ENCODE measurements at places on chromosomes 5 and 9.

GRCh38 chr9:33813712-33814641, 3.0 kb upstream of the UBE2R2 start:
- no peak for DNase-seq

GRCh38 chr9:78291240-78291925, 5.5 kb upstream of the PSAT1 start:
- DNase-seq: no peak

DNA sequence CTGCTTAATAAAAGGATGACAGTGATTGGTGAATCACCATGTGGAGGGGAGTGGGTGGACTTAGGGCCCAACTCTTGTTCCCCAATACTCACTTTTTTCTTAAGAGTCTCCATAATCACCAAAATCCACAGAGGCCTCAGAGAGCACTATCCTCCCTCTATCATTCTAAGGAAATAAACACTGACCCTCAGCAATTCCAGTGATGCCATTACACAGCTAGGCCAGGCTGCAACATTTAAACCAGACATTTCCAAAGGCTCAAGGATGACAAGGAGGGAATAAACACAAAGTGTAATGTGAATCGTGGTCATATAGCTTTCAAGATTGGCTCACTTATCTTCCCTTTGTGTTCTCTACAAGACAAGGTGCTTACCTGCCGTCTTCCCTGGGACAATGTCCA, 2.4 kb upstream of the ARSI start:
- DNase-seq: no peak

- DNase-seq: no peak
Measured at GRCh38 chr5:23033864-23034263, 180.7 kb upstream of the CDH12 start.

GRCh38 chr5:78879516-78879915, 105.6 kb downstream of the ARSB start:
- no peak for DNase-seq

- peak; percentile 70 for DNase-seq
Measured at GRCh38 chr5:157328277-157328912, 62.5 kb downstream of the CYFIP2 start.

DNA sequence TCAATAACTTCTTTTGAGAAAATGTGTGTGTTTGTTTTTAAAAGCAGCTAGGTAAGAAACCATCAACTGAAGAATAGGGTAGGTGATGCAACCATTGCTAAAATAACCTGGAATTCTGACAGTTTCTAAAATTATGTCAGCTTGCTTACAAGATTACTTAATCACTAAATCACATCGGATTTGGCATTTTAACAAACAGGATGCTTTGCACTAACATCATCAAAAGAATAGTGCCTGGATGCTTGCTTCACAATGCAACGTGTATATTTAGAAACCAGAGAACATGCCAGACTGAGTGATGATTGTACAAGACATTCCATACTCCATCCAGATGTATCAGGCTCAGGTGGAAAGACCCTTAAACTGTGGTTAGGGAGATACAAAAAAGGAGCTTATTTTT, 43.9 kb downstream of the PAM start:
- DNase-seq: no peak

GRCh38 chr5:68334553-68334886, 119.0 kb downstream of the PIK3R1 start:
- no peak for DNase-seq

GRCh38 chr5:111774525-111774924, 17.5 kb upstream of the NREP start:
- no peak for DNase-seq

- no peak for DNase-seq
Measured at GRCh38 chr5:118578093-118578492, 410.3 kb downstream of the DTWD2 start.

- DNase-seq: no peak
Measured at GRCh38 chr9:4475301-4475700, 15.0 kb upstream of the SLC1A1 start.

DNA sequence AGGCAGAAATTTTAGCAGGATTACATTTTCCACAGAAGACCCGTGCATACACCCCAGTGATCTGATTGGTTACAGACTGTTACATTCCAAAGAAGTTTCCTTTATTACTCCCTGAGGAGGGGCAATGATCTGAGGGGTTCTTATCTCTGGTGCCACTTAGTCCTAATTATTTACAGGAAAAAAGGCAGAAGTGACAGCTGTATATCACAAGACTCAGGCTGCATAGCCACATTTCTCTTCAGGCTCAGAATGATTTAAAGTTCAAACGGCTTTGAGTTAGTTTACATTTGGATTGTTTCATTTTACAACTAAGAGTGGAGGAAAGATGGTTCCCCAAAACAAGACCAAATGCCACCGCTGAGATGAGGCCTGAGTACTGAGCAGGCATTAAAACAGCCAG, 17.3 kb downstream of the NAIF1 start:
- no peak for DNase-seq

GRCh38 chr5:180289966-180290365, 1.9 kb downstream of the MAPK9 start:
- no peak for DNase-seq

DNA sequence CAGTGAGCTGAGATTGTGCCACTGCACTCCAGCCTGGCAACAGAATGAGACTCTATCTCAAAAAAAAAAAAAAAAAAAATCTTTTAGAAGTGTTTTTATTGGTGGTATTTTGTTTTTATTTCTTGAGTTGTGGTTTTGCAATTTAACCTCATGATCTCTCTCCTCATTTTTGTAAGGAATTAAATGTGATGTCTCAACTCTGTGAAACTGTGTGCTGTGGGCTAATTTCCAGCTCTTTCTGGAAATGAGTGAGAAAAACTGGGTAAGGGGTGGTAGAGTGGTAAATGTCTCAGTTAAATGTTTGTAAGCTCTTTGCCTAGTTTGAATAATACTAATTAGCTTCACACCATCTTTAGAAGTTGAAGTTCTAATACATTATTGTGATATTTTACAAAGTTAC, 29.0 kb downstream of the ACO1 start:
- no peak for DNase-seq

GRCh38 chr9:134267881-134268724, 58.2 kb upstream of the RXRA start:
- DNase-seq: no peak

DNA sequence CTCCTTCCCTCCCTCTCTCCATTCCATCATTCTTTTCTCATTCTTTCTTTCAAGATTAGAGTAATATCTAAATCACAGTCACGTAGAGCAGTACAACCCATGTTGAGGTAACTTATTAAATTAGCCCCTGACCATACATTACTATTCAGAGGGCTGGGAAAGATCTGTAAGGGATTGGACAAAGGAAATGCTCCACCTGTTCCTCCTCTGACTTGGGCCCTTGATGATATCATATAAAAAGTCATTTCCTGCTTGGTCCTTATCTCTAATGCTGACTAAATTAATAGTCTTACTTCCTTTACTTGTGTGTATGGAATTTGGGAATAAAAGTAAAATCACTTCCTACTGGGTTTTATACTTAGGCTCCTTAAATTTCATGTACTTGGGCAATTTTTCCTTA, 40.8 kb downstream of the SNX18 start:
- no peak for DNase-seq

- DNase-seq: no peak
Measured at GRCh38 chr9:124504530-124505005, 2.6 kb downstream of the NR5A1 start.

DNA sequence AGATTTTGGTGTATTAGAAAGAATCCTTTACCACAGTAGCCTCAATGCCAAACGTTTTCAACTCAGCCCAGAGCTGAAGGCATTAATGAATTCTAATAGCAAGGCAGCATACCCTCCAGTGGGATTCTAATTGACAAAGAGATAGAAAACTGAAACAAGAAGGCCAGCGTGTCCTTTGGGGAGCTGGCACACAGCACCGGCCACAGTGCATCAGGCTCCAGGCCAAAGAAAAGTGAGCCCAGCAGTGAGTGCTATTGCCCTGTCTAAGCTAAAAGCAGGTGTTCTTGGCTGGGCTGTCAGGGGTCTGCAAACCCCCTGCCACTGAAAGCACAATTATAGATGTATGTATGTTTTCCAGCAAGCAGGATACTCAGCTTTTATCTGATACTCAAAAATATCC, 40.4 kb downstream of the PPIC start:
- no peak for DNase-seq

- DNase-seq: no peak
Measured at GRCh38 chr5:167296661-167297060, 994.8 kb upstream of the WWC1 start.

GRCh38 chr5:123855609-123856008, 343.6 kb downstream of the CSNK1G3 start:
- DNase-seq: no peak

- no peak for DNase-seq
Measured at GRCh38 chr9:115923903-115924668, 229.5 kb upstream of the PAPPA start.

- no peak for DNase-seq
Measured at GRCh38 chr9:116844621-116845020, 157.5 kb downstream of the TRIM32 start.

DNA sequence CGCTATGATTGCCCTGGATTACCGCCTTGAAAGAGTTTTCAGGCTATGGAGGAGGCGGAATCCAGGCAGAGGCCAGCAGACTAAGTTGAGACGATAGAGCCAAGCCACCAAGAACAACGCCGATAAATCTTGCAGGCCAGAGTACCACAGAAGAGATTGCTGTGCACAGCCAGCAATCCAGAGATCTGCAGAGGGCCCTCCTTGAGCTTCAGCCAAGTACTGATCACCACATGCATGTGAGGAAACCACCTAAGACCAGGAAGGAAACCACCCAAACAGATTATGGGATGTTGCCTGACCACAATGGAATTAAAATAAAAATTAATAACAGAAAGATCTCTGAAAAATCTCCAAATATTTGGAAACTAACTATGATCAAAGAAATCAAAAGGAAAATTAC, 74.9 kb downstream of the GCNT4 start:
- DNase-seq: no peak

GRCh38 chr9:109251080-109251775, 69.6 kb downstream of the EPB41L4B start:
- DNase-seq: peak; percentile 37

- no peak for DNase-seq
Measured at GRCh38 chr9:15711531-15711930, 158.7 kb downstream of the CCDC171 start.

- no peak for DNase-seq
Measured at GRCh38 chr5:114146398-114146797, 215.5 kb upstream of the KCNN2 start.

- DNase-seq: no peak
Measured at GRCh38 chr9:84310883-84311282, 29.7 kb downstream of the SLC28A3 start.

DNA sequence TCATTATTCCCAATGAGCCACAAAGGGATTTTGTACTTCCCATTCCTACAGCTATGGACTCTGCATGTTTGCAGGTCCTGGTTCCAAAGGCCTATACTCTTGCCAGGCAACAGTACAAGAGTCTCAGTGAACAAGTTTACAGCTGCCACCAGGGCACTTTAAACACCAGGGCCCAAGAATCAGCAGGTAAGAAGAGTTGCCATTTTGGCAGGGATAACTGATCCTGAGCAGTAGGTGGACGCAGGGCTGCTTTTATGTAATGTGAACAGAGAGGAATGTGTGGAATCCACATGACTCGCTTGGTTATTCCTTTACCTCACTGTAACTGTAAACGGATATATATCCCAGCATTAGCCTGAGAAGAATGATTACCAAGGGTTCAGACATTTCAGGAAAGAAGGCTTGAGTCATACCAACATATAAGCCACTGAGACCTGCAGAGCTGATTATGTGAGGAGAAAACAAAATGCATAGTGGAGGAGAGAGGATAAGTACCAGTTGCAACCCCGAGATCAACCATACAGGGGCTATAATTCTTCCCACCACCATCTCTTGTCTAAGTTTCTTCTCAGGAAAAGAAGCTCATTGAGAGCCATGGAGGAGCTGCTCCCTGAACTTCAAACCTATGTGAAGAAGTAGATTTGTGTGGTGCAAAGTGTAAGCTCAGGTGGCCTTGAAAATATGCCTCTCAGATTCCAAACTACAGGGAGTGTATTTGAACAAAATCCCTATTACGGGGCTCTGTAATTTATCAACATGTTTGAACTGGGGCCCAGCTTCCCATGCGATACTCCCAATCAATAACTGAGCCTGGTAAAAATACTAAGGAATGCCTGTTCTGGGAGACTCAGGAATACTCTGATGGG, 24.6 kb downstream of the RAPGEF6 start:
- no peak for DNase-seq

GRCh38 chr5:50853151-50853550, 186.7 kb downstream of the PARP8 start:
- no peak for DNase-seq

- DNase-seq: no peak
Measured at GRCh38 chr5:56710826-56711590, 104.3 kb upstream of the MAP3K1 start.

DNA sequence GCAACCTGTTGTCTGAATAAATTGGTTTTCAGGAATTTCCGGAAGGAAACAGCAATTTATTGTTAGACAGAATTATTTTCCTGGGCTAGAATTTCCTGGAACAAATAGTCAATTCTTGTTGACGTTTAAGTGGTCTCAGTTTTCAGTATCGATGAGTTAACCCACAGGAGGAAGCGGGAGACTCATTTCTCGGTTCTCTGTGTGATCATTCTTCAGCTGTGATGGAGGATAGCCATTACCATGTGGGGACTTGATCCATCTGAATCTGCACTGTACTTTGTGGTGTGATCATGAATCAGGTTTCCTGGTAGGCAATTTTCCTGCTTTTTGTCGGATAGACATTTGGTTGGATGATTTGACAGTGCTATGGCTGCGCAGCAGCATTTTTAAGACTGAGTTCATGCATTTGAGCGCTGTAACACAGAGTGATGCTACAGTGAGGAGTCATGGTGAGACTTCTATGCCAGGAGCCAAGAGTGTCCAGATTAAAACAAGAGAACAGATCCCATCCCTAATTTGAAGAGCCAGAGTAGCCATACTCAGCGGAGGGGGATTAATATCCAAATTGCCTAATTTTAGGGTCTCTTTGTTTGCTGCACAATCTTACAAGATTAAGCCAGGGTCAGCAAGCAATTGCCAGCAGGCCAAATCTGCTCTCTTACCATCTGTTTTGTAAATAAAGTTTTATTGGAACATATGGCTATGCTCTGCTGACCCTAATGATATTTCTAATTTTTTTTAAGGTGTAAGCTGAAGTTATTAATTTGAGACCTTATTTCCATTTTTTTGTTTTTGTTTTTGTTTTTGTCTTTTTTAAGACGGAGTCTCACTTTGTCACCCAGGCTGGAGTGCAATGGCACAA, 355.9 kb downstream of the RAB3C start:
- DNase-seq: no peak
